ENCODE measurements at places on chromosomes 5 and 9.

DNA sequence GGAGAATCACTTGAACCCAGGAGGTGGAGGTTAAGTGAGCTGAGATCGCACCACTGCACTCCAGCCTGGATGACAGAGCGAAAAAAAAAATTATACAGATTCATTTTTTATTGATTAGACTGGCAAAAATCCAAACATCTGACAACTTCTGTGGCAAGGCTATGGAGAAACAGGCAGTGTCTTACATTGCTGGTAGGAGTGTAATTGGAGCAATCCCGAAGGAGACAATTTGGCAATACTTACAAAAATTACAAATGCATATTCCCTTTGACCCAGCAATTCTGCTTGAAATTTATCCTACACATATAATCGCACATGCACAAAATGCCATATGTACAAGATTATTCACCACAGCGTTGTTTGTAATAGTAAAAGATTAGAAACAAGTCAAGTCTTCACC, 86.8 kb downstream of the MAPKAP1 start:
- DNase-seq: no peak

GRCh38 chr9:128005923-128006322, 25.1 kb upstream of the EEIG1 start:
- DNase-seq: no peak

GRCh38 chr9:122498883-122499288, 11.7 kb upstream of the OR1J2 start:
- DNase-seq: no peak

GRCh38 chr9:20930836-20931235, 100.6 kb downstream of the HACD4 start:
- DNase-seq: no peak

GRCh38 chr9:34384368-34385165, 7.9 kb upstream of the MYORG start:
- DNase-seq: no peak

DNA sequence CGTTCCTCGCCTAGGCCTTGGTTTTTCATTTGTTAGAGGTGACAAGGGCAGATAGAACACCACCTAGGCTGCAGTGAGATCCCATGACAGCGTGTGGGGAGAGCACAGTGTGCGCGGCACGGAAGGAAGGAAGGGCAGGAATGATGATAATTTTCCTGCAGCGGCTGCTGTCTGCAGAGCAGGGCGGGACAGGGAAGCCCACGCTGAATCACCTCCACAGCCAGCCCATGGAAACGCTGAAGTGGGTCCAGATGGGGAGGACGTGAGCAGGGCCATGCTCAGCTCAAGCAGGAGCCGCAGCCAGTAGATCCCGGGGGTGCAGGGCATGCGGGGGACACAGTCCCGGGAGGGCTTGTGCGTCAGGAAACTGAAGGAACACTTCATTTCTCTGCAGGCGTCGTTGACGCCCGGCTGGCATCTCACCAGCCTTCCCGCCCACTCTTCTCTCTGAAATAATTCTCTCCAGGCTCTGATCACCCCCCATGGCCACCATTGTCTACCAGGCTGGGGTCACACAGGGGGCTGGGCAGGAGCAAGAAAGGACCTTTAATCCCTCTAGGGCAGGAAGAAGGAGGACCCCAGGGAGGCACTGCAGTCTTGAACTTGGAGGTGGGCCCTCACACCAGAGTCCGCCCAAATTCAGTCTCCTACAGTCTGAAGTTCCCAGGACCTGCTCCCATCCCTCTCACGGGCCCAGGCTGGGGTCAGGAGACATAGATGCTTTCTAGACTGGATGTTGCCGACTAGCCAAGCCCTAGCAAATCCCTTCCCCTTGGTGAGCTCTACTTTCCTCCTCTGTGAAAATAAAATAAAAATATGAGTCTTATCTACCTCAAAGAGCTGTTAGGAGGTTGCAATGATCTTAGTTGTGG, 20.9 kb upstream of the SYNPO start:
- no peak for DNase-seq

GRCh38 chr5:54616518-54617220, 99.1 kb downstream of the SNX18 start:
- DNase-seq: no peak

DNA sequence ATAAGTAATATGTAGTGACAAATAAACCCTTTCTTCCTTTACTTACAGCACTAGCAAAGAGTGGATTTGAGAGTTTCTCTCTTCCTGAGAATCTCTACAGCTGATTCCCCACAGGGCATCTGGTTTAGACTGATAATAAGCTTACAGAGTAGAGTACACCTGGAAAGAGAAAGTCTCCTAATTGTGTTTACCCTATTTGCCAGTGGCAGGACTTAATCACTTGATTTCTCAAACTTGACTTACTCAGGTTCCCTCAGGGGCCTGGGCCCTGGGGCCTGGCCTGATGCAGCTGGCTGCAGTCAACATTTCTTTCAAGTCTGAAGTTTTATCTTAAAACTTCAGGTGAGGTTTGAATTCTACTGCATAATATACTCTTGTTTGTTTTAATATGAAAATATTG, 38.0 kb upstream of the UBTD2 start:
- no peak for DNase-seq

- DNase-seq: no peak
Measured at GRCh38 chr5:35926389-35927051, 11.9 kb downstream of the CAPSL start.

GRCh38 chr5:96763026-96763425, 44.7 kb downstream of the ERAP1 start:
- no peak for DNase-seq

- no peak for DNase-seq
Measured at GRCh38 chr5:146283344-146283761, 55.3 kb upstream of the POU4F3 start.

GRCh38 chr9:12935714-12936113, 160.9 kb downstream of the LURAP1L start:
- DNase-seq: no peak

Measured in stimulated activated CD4-positive, alpha-beta T cell treated with anti-CD3 and anti-CD28 coated beads, Interleukin-1b, Interleukin-23, amount 100 ng/mL, for 24 hours (primary cell).